ENCODE measurements at places on chromosomes 7 and 10. TPM values are rescaled to one million over a fixed set of nuclear protein-coding genes. Genes with fewer than 3 reads are reported as not detected.

The SPDYE9 gene
- not detected for total RNA-seq

The DNAJB12 gene
- total RNA-seq, result 25.7 TPM

The CCDC172 gene
- not detected for total RNA-seq

The ADIRF gene
- total RNA-seq, result 259 TPM

The ST8SIA6 gene
- total RNA-seq, result not detected

The DRGX gene
- 0.33 TPM for total RNA-seq

The NPTX2 gene
- total RNA-seq, result not detected

The GFRA1 gene
- total RNA-seq, result not detected

The PIK3AP1 gene
- total RNA-seq, result 3.7 TPM

The LBX1 gene
- total RNA-seq, result not detected
